ENCODE measurements at places on chromosomes 4 and X.

DNA sequence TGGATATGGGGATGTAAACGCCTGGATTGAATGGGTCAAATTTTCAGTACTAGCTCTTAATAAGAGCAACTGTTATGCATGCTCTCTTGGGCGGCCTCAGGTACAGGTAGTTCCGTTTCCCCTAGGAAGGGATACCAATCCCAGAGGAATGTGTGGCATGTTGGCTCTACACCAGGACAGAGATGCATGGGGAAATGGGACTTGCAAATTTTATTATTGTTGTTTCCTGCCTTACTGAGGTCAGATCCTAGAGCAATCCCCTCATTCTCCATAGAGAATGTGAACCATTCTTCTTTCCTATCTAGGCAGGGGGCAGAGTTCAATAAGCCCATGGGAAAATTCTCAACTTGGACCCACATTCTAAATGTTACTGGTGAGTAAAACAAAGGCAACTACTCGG is 361.8 kb upstream of the FGF16 start:
- no peak for DNase-seq

DNA sequence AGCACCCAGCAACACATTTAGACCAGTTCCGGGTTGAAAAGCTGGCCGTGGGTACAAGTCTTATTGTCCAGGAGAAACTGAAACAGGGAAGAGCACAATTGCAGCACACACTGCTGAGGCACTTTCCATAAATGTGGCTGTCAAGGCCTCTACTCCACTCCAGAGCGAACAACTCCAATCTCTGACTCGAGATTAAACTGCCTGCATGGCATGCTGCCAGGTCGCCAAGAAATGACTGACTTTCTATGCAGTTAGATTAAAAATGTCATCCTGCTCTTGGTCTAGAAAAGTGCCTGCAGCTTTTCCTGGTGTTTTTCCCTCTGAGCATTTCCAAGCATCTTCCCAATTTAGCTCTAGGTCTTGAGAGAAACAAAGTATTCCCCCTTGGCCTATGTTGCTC is 260.6 kb upstream of the EMCN start:
- DNase-seq: no peak

GRCh38 chr4:7910263-7910896 is 29.3 kb downstream of the AFAP1 start:
- no peak for DNase-seq

- DNase-seq: no peak
Observed at GRCh38 chr4:164012396-164013027, 518.0 kb downstream of the TMA16 start.

DNA sequence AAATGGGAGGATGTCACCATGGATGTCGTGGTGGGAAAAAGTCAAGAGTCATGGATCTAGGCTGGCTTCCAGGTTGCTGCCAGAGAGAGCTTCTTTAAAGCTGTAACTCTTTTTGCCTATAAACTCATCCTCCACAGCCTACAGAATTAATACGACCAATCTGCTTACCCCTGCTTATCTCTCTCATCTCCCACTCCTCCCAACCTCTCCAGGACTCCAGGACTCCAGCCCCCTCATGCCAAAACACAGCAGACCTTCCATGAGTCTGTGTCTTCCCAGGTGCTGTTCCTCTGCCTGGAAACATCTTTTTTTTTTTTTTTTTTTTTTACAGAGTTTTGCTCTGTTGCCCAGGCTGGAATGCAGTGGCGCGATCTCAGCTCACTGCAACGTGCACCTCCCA is 15.3 kb upstream of the SLC10A4 start:
- no peak for DNase-seq

DNA sequence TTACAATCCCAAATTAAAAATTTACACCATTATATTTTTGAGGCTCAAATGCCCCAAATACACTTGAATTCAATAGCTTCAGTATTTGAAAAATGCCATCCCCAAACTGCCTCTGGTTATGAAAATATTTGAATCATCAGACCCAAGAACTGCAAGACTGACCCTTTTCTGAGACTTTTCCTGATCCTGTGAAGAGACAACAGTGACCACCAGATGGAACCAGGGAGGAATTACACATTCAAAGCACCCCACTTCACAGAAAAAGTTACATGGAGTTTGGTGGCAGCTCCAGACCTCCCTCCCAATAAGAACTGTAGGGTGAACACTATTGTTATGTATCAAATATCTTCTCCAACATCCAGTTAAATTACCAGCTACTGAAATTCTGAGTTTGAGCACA is 44.0 kb upstream of the SCD5 start:
- no peak for DNase-seq

- DNase-seq: no peak
Observed at GRCh38 chr4:174714393-174715211, 114.4 kb downstream of the GLRA3 start.

DNA sequence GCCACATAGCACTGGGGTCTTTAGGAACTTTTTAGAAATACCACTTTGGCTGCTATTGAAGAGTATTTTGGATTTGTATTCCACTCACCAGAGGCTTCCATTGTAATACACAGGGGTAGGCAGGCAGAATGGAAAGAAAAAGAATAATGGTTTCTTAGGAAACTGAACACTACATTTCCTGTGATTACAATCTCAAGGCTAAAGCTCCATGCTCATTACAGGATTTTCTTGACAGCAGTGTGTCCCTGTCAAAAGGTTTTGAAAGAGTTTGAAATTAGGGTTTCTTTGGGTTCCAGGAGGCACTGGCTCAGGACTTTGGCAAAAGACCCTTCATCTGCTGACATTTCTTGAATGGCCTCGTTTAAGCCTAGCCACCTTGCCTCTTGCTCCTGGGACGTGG is 74.8 kb upstream of the STIM2 start:
- DNase-seq: no peak
